Inflammatory macrophage (primary cell): ENCODE measurements at places on chromosomes 1 and 21.

GRCh38 chr1:111517469-111518225 is 14.2 kb upstream of the ADORA3 start:
- DNase-seq = no peak

DNA sequence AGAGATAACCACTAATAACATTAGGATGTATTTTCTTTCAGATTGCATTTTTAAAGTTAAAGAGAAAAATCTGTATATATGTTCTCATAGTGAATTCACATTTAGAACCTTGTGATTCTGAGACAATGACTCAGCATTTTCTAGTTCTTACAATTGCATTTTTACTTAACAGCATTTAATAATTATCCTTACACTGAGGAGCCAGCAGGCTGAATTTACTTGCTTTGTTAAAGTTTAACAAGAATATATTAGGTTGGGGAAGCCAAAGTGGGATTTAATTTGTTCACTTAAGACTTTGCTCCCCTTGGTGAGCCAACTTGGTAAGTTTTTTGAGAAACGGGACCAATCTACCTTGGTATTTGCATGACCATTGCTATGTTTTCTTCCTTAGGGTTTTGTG is 4.5 kb downstream of the PATJ start:
- no peak for DNase-seq

DNA sequence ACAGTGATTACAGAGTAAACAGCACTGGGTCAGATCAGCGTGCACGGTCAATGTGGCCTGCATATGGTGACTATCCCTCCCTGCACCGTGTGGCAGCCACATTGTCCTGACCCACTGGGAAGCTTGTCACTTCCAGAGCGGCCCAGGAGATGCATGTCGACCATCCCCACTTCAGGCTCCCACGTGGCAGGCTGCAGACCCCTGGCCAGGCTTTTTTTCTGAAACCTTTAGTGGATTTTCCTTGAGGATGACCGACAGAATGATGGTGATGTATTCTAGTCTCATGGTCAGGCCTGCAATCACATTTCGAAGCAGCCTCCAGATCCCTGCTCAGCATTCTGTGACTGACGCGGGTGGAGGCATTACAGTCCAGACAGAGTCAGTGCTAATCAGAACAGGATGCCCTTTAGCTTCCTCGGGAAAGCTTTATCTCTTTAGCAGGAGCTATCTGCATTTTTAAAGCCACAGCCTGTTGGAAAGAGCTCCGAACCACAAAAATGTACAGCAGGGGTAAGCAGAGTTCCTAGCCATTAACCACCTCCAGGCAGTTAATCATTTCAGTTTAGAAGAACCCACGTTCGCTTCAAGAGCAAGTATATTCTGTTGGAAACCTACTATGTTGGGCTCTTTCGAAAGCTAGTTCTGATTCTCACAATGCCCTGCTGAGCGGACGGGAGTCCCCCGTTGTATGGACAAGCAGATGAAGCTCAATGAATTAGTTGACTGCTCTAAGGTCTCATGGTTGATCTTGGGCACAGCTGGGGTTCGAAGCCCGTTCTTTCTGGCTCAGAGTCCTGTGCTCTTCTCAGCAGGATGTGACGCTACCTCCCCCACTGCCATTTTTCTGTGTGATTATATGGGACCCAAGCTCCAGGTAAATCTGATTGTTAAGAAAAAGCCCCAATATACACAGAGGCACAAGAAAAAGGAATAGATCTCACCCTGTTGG is 56.5 kb downstream of the IRF2BP2 start:
- DNase-seq = no peak

DNA sequence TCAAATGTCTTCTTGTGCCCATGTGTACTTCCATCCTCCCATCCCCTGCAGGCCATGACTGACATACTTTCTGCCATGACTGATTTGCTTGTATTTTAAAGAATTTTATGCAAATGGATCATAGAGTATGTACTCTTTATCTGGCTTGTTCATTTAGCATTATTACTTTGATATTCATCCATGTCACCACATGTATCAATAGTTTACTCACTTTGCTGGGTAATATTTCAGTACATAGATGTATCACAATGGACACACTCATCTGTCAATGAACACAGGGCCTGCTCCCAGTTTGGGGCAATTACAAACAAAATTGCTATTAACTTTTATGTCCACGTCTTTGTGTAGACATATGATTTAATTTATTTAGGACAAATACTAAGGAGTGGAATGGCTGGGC is 259.1 kb downstream of the SDCCAG8 start:
- DNase-seq = no peak

GRCh38 chr1:37493336-37494098 is 19.1 kb downstream of the ZC3H12A start:
- DNase-seq = no peak

GRCh38 chr21:25586791-25587190 is 20.5 kb downstream of the MRPL39 start:
- DNase-seq = no peak

- DNase-seq = peak; percentile 22
Observed at GRCh38 chr1:198253668-198254067, 96.9 kb downstream of the NEK7 start.

- no peak for DNase-seq
Observed at GRCh38 chr1:95518310-95518709, 284.3 kb downstream of the RWDD3 start.

DNA sequence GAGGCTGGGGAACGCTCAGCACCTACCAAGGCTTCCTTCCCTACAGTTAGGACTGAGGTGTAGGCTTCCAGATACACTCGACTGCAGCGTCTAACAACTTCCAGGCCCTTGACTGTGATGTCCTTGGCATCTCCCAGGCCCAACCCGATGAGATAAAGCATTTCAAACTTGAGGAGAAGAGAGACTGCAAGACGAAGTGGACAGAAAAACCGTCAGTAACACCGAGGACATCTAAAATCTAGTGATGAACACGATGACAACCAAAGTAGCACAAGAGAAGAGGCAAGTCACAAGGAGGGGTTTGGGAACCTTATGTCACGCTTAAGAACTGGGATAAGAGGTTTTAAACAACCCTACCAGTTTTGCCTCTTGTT is 314 bp downstream of the DPH5 start:
- DNase-seq = peak; percentile 9

GRCh38 chr1:116981521-116982037 is 20.0 kb upstream of the CD101 start:
- DNase-seq = no peak

DNA sequence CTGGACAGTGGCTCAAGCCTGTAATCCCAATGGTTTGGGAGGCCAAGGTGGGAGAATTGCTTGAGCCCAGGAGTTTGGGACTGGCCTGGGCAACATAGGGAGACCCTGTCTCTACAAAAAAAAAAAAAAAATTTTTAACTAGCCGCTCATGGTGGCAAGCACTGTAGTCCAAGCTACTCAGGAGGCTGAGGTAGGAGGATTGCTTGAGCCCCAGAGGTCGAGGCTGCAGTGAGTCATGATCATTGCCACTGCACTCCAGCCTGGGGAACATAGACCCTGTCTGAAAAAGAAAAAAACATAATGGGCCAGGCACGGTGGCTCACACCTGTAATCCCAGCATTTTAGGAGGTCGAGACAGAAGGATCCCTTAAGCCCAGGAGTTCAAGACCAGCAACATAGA is 5.3 kb downstream of the SPATC1L start:
- no peak for DNase-seq

GRCh38 chr1:14706631-14707030 is 108.1 kb downstream of the KAZN start:
- DNase-seq = no peak

DNA sequence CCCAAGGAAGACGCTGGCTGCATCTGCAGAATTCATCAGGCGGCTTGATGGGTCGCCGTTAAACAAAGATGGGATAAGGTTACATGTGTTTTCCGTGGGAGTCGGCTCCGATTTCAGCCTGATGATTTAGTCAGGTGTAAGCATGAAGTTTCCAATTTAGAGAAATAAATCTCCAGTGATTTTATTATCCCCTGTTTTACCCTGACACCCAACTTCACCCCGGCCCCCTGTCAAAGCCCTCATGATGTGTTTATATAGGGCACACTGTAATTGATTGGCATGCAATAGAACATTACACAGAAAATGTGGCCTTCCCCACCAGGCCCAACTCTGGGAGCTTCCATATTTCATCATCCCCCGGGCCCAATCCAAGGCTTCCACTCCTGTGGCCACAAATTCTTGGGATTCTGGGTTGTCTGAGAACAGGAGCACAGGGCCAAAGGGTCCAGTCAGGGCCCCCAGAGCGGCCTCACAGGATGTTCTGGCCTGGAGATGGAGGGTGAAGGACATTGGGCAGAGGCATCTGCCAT is 72.5 kb downstream of the FOXD2 start:
- no peak for DNase-seq

DNA sequence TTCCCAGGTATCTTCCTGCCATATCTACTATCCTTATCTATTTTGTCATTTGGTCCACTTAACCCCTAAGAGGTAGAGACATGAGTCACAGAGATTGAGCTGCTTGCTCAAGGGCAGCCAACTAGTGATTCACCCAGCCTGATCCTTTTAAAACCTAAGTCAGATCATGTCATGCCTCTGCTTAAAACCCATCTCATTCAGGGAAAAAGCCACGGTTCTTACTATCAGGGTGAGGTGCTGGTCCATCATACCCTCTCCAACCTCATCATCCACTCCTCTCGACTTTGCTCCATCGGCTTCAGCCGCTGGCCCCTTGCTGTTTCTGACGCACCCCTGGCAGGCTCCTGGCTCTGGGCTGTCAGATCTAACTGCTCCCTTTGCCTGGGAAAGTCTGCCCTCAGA is 14.4 kb upstream of the PPP1R15B start:
- peak; percentile 75 for DNase-seq

- DNase-seq = no peak
Observed at GRCh38 chr21:29221253-29221744, 77.4 kb upstream of the BACH1 start.

DNA sequence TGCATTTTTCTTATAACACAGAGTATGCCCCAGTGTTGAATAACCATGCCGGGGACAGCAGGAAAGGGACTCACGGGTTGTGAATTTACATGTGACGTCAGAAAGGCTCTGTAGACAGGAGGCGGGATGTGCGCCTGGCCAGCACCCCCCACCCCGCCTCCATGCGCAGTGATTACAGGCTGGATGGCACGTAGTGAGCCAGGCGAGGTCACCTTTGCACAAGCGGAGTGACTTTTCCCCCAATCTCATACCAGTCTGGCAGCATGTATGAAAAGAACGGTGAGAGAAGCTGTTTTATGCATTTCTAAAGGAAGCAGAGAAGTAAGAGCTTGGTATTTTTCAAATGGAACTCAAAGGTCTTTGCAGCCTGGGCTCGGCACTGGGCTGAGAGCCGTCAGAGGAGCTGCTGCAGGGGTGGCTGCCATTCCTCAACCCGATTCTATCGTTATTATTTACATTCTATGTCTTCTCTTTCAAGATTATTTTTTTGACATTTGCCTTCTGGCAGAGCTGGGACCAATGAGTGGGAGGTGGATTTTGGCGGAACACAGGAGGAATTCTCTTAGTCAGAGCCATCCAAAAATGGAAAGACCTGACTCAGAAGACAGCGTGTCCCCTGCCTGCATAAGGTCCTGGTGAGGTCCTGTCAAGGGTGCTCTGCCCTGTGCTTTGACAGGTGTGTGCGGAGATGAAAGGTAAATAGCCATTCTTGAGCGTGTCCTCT is 115.6 kb upstream of the SLC45A1 start:
- DNase-seq = no peak

DNA sequence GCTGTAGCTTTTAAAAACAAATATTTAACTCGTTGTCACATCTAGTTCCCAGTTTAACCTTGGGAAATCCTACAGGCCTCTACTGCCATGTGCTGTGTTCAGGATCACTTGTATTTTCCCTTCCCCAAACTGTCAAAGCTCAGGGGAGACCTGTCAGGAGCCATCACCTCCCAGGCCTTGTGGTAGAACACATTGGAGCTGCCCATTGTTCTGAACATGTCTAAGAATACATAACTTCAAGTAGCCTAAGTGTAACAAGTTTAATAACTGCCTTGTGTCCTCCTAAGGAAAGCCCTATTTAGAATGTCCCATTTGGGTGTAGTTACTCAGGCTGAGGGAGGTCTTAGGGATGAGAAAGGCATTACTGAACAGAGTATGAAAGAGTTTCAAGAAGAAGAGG is 28.6 kb upstream of the PIGC start:
- DNase-seq = peak; percentile 41

- peak; percentile 44 for DNase-seq
Observed at GRCh38 chr1:67886076-67886475, 52.8 kb upstream of the GNG12 start.

DNA sequence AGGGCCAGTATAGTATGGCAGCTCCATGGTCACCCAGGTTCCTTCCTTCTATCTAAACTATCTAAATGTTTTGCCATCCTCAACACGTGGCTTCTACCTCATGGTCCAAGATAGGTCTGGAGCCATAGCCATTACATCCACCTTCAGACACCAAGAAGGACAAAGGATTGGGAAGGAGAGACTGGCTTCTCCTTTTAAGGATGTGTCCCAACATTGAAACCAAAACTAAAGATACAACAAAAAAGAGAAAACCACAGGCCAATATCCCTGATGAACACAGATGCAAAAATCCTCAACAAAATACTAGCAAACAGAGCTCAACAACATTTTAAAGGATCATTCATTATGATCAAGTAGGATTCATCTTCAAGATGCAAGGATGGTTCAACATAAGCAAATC is 24.8 kb downstream of the HSD11B1 start:
- no peak for DNase-seq

DNA sequence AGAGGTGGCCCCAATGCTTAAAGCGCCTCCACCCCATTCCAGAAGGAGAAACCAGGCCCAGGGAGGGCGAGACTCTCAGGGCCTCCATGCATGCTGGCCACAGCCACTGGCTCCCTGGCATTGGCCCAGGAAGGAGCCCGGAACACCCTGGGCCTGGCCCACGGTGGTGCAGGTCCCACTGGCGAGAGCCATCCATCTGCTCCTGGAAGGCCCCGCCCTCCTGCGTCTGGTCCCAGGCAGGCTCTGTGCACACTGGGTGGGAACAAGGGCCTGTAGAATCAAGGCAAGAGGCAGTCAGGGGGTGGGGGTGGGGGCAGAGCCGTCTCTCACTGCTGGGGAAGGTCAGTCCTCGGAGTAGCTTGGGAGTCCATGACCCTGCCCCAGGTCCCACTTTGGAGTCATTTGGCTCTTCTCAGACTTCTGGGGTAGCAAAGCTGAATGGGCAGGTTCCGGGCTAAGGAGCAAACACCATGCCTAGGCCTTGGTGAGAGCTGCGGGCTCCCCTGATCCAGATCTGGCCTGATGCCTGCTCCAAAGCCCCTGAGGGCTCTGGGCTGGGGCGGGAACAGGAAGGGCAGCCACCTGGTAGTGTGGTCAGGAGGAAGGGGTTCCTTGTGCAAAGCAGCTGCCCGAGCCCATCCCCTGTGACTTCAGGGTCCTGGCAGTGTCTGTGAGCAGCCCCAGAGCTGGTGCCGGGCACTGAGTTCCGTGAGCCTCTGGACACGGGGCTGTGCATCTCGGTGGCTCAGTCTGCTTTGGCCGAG is 107.0 kb upstream of the ARHGEF16 start:
- no peak for DNase-seq

DNA sequence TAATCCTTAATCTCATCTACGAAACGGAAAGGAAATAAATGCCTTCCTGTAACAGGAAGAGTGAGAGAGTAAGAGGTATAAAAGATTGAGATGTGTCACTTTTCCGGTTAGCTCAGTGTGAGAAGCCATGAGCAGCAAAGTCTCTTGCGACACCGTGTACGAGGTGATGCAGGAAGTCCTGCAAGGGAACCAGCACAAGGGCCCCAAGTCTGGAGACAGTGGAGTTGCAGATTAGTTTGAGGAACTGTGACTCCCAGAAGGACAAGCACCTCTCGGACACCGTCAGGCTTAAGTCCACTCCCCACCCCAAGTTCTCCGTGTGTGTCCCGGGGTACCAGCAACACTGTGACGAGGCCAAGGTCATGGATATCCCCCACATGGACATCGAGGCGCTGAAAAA is 592.3 kb upstream of the ADGRL2 start:
- peak; percentile 70 for DNase-seq

- DNase-seq = no peak
Observed at GRCh38 chr1:205563927-205564441, 59.5 kb downstream of the CDK18 start.
